ENCODE measurements at places on chromosomes 1 and 21.

- no peak for DNase-seq
Measured at GRCh38 chr1:183824291-183824690, 19.4 kb downstream of the RGL1 start.

DNA sequence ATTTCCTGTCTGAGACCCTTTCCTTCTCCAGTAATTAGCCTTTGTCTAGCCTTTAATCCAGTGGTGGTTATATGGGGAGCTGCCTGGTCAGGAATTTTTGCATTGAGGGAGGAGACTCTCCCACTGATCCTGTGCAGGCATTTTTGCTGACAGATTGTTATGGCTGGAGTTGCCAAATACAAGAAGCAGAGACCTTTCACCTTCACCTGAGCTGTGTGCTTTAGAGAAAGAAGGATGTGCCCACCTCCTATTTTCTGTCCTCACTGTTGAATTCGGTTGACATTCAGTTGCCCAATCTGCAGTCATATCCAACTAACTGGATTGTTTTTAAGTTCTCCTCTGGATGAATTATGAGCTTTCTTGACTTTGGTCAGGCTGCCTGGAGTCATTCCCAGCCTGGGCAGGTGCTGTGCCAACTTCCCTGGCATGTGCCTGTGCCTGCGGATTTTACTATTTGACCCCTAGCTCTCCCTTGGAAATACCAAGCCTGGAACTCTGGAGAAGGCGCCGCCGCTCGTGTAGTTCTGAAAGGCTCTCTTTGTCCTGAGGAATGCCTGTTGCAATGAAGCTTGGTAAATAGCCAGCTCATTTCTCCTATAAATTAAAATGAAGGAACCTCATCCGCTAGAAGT lies 143.9 kb downstream of the NOS1AP start:
- no peak for DNase-seq

- no peak for DNase-seq
Measured at GRCh38 chr1:58982259-58982998, 198.6 kb upstream of the JUN start.

- no peak for DNase-seq
Measured at GRCh38 chr1:100778748-100779147, 59.2 kb downstream of the VCAM1 start.

GRCh38 chr1:11746092-11746491 lies 10.2 kb downstream of the AGTRAP start:
- no peak for DNase-seq
